ENCODE measurements at places on chromosomes 5 and 9.

DNA sequence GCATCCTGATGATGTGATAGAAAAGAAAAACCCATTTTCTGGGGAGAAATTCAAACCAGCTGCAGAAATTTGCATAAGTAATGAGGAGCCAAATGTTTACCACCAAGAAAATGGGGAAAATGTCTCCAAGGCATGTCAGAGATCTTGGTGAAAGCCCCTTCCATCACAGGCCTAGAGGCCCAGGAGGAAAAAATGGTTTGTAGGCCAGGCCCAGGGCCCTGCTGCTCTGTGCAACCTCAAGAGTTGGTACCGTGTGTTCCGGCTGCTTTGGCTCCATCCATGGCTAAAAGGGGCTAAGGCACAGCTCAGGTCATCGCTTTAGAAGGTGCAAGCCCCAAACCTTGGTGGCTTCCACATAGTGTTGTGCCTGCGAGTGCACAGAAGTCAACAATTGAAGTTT lies 543.1 kb downstream of the ZNF608 start:
- no peak for DNase-seq

- no peak for DNase-seq
Observed at GRCh38 chr5:134209477-134210245, 16.2 kb downstream of the PPP2CA start.

DNA sequence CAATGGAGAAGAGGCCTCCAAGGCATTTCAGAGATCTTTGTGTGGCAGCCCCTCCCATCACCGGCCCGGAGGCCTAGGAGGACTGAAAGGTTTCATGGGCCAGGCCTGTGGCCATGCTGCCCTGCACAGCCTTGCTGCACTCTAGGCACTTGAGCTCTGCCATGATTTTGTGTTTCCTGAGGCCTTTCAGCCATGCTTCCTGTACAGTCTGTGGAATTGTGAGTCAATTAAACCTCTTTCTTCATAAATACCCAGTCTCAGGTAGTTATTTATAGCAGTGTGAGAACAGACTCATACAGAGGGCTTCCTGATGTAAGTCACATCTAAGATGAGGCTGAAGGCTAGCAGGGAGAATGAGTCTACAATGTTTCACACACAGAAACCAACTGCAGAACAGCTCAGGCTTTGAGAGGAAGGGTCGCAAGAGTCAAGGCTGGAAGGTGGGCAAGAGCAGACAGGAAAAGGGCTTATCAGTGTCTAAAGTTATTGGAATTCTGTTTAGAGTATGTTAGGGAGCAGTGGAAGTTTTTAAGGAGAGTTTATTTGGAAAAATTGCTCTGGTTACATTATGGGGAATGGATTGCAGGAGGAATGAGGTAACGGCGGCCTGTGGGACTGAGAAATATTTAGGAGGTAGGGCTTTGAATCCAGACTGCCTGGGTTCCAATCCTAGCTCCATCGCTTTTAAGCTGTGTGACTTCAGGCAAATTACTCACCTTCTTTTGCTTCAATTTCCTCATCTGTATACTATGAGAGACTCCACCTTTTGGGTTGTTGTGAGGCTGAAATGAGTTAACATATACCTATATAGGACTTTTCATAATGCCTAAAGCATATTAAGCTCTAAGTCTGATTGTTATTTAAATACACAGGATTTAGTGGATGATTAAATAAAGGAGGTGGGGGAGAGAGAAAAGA lies 291.2 kb downstream of the CWC27 start:
- DNase-seq, result peak; percentile 18

DNA sequence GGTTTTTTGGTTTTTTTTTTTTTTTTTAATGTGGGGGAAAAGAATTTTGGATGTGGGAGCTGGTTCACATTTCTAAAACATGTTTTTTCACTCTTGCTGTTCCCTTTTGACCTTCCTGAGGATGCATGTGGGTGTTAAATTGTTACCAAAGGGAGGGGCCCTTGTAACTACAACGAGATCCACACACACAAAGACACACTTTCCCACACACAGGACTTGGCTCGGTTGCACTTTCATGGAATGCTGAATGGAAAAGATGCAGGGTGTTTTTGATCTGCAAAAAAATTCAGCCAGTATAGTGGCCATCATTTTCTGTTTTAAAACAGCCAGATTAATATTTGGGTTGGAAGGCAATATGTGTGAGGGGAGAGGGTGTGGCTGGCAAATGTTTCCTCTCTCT lies 576.9 kb downstream of the EBF1 start:
- DNase-seq, result no peak

DNA sequence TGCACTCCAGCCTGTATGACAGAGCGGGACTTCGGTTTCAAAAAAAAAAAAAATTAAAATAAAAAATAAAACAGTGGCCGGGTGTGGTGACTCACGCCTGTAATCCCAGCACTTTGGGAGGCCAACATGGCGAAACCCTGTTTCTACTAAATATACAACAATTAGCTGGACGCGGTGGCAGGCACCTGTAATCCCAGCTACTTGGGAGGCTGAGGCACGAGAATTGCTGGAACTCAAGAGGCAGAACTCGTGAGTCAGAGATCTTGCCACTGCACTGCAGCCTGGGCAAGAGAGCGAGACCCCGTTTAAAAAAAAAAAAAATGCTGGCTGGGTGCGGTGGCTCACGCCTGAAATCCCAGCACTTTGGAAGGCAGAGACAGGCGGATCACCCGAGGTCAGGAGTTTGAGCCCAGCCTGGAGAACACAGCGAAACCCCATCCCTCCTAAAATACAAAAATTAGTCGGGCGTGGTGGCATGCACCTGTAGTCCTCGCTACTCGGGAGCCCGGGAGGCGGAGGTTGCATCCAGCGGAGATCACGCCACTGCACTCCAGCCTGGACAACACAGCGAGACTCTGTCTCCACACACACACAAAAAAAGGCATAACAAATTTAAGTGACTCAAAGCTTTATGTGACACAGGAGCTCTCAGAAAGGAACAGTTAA lies 1.5 kb upstream of the NPM1 start:
- no peak for DNase-seq

DNA sequence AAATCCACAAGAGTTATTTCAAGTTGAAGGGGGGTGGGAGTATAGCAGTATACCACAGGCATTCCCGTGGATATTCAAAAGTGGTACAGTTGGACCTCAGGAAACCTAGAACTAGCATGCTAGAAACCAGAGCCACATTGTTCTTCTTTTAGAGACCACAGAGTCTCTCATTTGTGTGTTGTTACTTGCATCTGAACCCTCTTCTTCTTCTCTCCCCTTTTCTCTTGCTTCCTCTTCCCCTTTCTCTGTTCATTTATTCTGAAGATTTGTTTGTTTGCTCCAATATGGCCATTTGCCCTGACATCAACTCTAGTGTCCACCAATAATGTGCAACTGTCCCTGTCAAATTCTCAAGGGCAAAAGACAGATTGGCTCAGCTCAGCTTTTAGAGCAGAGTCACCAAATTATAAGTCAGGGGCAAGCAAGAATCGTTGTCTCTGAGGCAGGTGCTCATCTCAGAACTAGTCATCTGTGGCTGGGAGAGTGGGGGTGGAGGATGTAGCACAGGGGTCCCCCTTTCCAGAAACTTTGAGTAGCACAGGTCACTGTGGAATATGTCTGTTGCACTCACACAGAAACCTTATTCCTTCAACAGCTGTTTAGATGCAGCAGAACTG lies 321.1 kb downstream of the ARRDC3 start:
- DNase-seq, result no peak

- no peak for DNase-seq
Observed at GRCh38 chr5:135609981-135610380, 31.2 kb upstream of the CXCL14 start.

GRCh38 chr5:40791715-40792139 lies 6.4 kb downstream of the PRKAA1 start:
- DNase-seq, result no peak

DNA sequence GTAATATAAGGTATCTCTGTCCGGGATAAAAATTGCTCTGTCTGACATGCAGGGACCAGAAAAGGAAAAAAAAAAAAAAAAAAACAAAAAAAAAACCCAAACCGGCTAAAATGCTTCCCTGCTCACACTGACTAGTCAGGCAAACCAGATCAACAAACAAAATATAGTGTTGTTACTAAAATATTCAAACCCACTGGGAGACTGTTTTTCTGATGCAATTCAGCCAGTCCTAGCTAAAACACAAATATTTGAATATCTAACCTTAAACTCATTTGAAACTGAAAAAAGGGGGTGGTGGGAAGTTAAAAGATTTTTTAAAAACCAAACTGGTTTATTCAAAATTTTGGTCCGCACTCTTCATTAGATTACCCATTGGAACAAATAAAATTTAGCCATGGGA lies 61.0 kb downstream of the APBA1 start:
- no peak for DNase-seq

- DNase-seq, result no peak
Observed at GRCh38 chr5:36593867-36594266, 12.5 kb upstream of the SLC1A3 start.

DNA sequence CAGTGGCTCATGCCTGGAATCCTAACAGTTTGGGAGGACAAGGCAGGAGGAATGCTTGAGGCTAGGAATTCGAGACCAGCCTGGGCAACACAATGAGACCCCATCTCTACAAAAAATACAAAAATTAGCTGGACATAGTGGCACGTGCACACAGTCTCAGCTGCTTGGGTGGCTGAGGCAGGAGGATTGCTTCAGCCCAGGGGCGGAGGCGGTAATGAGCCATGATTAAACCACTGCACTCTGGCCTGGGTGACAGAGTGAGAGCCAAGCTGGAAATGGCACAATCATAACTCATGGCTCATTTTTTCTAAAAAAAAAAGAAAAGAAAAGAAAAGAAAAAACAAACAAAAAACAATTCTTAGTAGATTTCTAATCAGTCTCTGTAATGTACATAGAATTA lies 446.2 kb downstream of the ELAVL2 start:
- no peak for DNase-seq

- no peak for DNase-seq
Observed at GRCh38 chr9:20808002-20808401, 123.9 kb downstream of the FOCAD start.

- DNase-seq, result no peak
Observed at GRCh38 chr5:151565971-151566370, 25.2 kb downstream of the FAT2 start.

DNA sequence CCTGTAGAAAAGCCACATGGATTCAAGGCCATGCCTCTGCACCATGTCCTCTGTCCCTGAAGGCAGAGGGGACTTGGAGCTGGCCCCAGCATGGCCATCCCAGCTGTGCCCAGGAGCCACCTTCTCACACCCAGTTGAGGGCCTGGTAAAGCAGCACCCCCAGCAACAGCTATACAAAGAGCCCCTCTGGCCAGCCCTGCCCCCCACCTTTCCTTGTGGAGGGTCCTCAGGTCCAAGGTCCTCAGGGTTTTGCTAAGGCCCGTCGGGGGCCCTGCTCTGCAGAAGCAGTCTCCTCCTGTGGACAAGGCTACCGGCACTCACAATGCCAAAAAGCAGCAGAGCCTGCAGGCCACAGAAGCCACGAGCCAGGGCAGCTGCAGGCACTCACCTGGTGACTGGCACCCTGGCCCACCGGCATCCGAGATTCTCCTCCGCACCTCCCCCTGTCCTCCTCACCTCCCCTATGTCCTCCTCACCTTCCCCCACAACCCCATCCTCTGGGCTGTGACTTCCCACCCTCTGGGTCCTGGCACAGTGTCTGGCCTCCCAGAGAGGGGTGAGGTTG lies 39.9 kb upstream of the LPCAT1 start:
- DNase-seq, result no peak

- DNase-seq, result no peak
Observed at GRCh38 chr5:88833371-88834130, 49.4 kb downstream of the MEF2C start.

- DNase-seq, result peak; percentile 86
Observed at GRCh38 chr9:34254141-34254913, 74.7 kb downstream of the KIF24 start.

- DNase-seq, result no peak
Observed at GRCh38 chr5:145008876-145009530, 826.1 kb downstream of the PRELID2 start.

- no peak for DNase-seq
Observed at GRCh38 chr5:43232943-43233833, 41.2 kb downstream of the NIM1K start.

DNA sequence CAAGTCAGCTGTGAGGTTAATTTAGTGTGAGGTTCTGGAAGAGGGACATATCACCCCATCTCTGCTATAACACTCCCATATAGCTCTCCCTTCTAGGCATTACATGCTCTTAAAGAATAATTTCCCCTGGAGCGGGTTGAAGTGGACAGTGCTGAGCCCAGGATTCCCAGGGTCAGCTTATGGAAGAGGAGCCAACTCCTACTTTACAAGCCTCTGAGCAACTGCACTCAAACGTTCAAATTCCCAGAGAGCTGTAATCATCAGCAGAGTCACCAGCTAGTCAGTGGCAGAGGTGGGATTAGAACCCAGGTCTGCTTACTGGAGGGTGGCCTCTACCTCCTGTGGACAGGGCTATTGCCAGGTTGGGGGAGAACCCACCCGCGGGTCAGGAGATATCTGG lies 1.4 kb downstream of the NEURL1B start:
- DNase-seq, result no peak

- DNase-seq, result no peak
Observed at GRCh38 chr9:15612962-15613361, 60.1 kb downstream of the CCDC171 start.

DNA sequence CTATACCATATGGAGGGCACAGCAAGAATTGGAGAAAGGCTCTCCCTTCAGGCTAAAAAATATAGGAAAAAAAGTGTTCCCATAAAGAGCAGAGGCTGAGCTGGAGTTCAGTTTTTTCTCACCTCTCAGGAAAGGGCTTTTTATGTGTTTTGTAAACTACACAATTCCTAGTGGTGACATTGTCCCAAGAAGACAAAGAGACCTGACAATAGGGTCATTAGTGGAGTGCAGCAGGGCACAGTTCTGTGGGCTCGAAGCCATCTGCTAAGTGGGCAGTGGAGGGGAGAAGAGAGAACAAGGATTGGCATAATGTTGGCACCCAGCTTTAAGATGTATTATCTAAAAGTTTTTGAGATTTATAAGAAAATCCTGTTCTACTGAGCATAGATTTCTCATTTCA lies 162.5 kb downstream of the HCN1 start:
- DNase-seq, result no peak

- peak; percentile 47 for DNase-seq
Observed at GRCh38 chr5:41256400-41256799, 43.1 kb upstream of the C6 start.

- DNase-seq, result no peak
Observed at GRCh38 chr9:37621273-37622121, 29.1 kb upstream of the TOMM5 start.

Measured in M059J (cell line).